ENCODE measurements at places on chromosomes 6 and 20.

DNA sequence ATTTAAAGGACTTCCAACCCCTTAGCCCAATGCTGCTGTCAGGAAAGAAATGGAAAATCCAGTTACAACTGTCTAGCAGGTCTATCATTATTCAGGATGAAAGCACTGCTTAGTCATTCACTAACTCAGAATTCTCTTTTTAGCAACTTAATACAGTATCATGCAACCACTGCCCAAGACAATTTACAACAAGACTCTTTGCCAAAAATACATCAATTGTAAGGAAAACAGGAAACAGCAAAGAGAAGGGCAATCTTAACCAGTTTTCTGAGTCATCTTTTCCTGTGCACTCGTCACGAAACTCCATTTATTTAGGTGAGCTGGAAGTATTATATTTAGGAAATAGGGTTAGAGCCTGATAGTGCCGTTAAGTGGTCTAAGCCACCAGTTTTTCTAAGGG is 1197.7 kb upstream of the CITED2 start:
- DNase-seq: no peak

GRCh38 chr6:140970485-140970884 is 1162.2 kb upstream of the GJE1 start:
- DNase-seq: no peak

- DNase-seq: no peak
Observed at GRCh38 chr20:54950304-54950703, 474.9 kb downstream of the DOK5 start.

- DNase-seq: peak; percentile 70
Observed at GRCh38 chr20:10476319-10476724, 41.2 kb downstream of the SLX4IP start.

GRCh38 chr6:157527471-157527907 is 146.5 kb downstream of the ZDHHC14 start:
- no peak for DNase-seq

DNA sequence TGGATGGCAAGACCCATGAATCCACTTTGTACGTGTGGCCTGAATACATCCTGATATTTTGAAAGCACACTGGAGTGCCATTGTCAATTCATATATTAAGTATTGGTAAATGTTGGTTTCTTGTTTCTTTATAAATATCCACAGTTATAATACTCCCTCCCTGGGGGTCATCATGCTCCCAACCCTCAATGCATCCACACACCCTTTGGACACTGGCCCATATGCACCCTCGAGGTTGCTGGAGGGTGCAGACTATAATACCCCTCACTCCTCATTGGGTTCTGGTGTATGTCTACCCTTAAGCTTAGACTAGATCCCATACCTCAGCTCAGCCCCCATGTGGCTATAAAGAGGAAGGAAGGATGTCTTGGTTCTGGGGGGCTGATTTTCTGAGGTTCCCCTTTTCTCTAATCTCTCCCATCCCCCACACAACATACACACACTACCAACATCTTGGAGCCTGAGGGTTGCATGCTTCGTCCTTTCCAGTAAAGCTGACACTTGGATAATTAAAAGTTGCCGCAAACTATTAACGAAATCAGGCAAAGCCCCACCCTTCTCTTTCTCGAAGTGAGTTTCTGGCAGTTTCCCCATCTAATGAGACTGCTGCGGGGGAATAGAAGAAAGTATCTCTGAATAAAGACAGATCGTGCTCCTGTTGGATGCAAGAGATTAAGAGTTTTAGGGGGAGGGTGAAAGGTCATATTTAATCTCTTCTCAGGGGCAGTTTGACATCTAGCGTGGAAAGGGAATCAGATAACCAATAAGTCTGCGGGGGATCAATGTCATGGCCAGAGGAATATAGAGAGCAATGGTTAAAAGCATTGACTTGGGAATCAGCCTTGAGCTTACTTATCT is 7.4 kb downstream of the PIM1 start:
- peak; percentile 95 for DNase-seq

- no peak for DNase-seq
Observed at GRCh38 chr20:22905658-22906057, 129.5 kb upstream of the SSTR4 start.

DNA sequence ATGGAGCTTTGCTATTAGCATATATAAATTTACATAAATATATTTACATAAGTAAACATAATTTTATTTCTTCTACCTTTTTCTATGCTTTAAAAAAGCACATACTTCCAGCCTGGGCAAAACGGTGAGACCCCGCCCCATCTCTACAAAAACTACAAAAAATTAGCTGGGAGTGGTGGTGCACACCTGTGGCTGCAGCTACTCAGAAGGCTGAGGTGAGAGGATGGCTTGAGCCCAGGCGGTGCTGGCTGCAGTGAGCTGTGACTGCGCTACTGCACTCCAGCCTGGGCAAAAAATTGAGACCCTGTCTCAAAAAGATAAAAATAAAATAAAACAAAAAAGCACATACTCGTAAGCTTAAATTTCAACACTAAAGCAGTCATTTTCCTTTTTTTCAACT is 30.3 kb downstream of the ELOVL5 start:
- DNase-seq: no peak

- DNase-seq: no peak
Observed at GRCh38 chr6:147023148-147023547, 181.1 kb upstream of the STXBP5 start.

- peak; percentile 85 for DNase-seq
Observed at GRCh38 chr6:138546733-138547185, 47.5 kb upstream of the NHSL1 start.

DNA sequence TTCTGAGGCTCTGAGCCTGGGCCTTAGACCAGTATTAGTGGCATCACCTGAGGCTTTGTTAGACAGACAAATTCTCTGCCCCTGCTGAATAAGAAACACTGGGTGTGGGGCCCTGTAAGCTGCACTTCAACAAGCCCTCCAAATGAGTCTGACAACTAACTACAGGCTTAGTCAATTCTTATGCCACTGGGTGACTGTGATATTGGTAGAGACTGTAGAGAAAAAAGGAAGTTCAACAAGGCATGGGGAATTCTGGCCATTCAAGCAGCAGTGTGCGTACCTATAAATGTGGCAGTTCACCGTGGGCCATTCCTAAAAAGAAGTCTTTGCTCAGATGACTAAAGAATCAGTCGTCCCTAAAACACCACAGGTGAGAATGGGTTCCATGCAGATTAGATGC is 82.7 kb downstream of the MDN1 start:
- peak; percentile 2 for DNase-seq

GRCh38 chr6:154352898-154353585 is 3.6 kb downstream of the IPCEF1 start:
- peak; percentile 85 for DNase-seq

GRCh38 chr20:41125530-41126457 is 11.5 kb upstream of the PLCG1 start:
- DNase-seq: no peak

GRCh38 chr20:15475483-15475882 is 1097.8 kb downstream of the KIF16B start:
- no peak for DNase-seq

DNA sequence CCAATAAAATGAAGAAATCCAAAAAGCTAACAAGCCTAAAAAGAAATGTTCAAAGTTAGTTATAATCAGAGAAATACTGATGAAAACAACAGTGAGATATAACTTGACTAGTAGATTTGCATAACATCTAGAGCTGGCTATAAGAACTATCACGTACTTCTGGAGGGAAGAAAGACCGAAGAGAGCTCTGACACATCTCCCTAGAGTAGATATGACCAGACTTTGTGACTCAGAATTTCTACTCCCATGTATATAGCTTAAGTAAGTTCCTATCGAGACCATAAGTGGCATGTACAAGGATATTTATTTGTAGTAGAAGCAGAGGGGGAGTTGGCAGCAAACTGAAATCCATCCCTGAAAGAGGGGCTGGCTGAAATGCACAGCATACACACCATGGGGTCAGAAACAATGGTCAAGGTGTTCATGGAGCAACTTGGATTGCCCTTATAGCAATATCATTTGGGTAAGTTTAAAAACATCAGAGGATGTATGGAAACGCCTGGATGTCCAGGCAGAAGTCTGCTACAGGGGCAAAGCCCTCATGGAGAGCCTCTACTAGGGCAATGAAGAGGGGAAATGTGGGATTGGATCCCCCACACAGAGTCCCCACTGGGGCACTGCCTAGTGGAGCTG is 25.6 kb upstream of the IL17A start:
- DNase-seq: no peak

GRCh38 chr20:49446808-49447207 is 35.7 kb downstream of the KCNB1 start:
- DNase-seq: no peak

GRCh38 chr6:82741325-82741995 is 324.2 kb downstream of the UBE3D start:
- DNase-seq: no peak

- no peak for DNase-seq
Observed at GRCh38 chr6:147154454-147154853, 49.8 kb upstream of the STXBP5 start.

GRCh38 chr6:97292671-97293070 is 9.7 kb upstream of the MMS22L start:
- DNase-seq: no peak

GRCh38 chr6:2733736-2734480 is 16.8 kb downstream of the MYLK4 start:
- DNase-seq: no peak

DNA sequence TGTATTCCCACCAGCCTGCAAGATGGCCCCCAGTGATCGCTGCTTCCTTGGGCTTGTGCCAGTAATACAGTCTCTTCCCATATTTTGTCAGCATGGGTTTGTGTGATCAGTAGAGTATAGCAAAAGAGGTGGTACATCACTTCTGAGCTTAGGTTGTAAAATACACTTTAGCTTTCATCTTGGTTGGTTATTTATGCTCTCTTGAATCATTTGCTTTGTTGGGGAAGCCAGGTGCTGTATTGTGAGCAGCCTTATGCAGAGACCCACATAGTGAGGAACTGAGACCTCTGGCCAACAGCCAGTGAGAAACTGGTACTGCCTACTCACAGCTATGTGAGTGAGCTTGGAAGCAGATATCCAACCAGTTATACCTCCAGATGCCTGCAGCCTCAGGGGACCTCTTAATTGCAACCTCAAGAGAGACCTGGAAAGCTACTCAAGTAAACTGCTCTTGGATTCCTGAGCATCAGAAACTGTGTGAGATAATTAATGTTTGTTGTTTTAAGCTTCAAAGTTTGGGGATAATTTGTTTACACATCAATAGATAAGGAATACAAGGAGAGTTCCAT is 229.3 kb downstream of the FARS2 start:
- DNase-seq: no peak

- DNase-seq: no peak
Observed at GRCh38 chr6:12066297-12066696, 54.2 kb downstream of the HIVEP1 start.

DNA sequence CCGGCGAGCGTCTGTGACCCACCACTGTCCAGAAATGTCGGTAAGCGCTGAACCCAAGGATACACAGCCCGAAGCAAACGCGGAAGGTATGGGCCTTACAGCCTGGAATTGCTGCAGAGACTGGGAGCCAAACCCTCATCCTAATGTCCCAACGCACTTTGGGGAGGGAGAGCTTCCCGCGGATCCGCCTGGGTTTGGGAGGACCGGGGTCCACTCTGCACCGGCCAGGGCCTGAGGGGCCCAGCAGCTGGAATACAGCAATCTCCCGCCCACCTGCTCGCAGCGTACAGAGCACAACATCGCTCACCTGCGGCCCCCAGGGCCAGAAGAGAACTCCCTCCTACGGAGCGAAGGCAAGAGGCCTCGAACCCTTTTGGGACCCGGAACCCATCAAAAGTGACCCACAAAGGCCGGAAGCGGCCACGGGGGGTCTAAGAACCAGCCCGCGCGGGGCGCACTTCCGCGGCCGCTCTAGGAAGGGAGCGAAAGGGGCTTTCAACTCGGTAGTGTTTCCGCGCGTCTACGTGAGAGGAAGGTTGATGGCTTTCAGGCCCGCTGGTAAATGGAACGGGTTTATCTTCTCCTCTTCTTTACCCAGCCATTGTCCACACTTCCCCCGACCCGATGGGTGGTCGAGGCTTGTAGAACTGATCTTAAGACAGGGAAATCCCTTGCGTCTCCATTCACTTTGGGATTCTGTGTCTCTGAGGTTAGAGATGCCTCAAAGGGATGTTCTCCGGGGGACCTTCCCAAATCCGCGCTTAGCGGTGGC is at the start of gene ZSCAN12:
TSS of gene ZSCAN12 (minus strand) at position 398 of the 772 bp plus-strand sequence. CDS start 1,342 bp downstream, outside the sequence.
- DNase-seq: peak; percentile 95

DNA sequence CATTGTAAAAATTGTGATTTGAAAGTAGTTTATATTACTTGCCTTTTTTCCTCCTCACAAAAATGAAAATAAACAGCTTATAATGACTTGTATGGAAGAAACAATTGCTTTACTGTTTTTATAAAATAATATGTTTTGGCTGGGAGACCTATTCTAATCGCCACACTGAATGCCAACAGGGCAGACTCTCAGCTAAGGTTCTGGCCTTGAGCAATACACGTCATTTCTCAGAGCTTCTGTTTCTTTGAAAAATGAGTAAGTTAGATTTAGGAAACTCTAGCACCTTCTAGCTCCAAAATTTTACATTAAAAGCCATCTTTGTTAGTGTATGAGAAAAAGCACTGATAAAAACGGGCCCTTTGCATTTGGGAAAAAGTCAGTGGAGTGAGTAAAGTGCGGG is 166.6 kb downstream of the ARID1B start:
- DNase-seq: no peak

- DNase-seq: no peak
Observed at GRCh38 chr6:46586906-46587305, 65.7 kb downstream of the CYP39A1 start.

GRCh38 chr6:43297644-43298564 is at the start of gene SLC22A7:
Gene SLC22A7, plus strand, starts transcription at chr6:43298260. Its CDS starts 99 bp downstream, at chr6:43298359.
- DNase-seq: no peak

- no peak for DNase-seq
Observed at GRCh38 chr6:112407101-112407590, 60.0 kb downstream of the RFPL4B start.

DNA sequence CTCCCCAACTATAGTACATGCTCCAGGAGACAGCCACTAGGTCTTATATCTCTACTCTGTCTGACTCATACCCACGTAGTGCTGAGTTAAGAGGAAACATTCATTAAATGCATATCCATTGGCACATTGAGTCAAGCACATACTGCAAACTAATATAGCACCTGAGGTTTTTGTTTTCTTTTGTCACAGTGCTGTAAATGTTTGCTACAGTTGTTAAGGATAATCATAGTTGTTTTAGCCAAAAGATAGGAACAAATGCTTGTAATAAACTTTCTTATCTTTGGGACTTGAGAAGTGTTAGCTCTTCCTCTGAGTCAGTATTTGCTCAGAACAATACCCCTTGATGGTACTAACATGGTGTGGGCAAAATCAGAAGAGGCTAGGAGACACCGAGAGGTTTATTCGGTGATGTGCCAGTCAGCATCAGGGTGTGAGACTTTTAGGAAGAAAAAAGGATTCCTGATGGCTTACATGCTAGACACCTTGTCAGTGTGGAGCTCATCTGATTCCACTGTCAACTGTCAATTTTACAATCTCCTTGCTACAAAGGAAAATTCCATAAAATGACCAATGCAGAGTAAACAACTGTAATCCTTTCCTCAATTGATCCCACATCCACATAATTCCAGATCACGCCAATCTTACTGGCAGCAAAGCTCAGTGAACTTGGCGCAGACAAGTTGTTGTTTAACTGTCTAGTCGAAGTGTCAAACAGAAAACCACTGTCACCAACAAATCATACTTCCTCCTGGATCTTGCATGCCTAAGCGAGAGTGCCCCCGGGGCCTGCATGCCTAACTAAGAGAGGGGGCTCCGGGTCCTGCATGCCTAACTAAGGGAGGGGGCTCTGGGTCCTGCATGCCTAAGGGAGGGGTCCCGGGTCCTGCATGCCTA is 36.1 kb downstream of the ELOVL2 start:
- DNase-seq: no peak

- DNase-seq: no peak
Observed at GRCh38 chr6:113651920-113652319, 205.2 kb upstream of the MARCKS start.

GRCh38 chr20:35018590-35019371 is 63.1 kb downstream of the MYH7B start:
- peak; percentile 13 for DNase-seq

- DNase-seq: no peak
Observed at GRCh38 chr20:53036992-53037391, 64.8 kb downstream of the TSHZ2 start.
